GM06990 (cell line): ENCODE measurements at places on chromosomes 1 and 21.

- DNase-seq, result no peak
Observed at GRCh38 chr1:36166136-36166535, 10.2 kb downstream of the MAP7D1 start.

- peak; percentile 31 for DNase-seq
Observed at GRCh38 chr1:167805041-167805556, 83.3 kb downstream of the MPZL1 start.

DNA sequence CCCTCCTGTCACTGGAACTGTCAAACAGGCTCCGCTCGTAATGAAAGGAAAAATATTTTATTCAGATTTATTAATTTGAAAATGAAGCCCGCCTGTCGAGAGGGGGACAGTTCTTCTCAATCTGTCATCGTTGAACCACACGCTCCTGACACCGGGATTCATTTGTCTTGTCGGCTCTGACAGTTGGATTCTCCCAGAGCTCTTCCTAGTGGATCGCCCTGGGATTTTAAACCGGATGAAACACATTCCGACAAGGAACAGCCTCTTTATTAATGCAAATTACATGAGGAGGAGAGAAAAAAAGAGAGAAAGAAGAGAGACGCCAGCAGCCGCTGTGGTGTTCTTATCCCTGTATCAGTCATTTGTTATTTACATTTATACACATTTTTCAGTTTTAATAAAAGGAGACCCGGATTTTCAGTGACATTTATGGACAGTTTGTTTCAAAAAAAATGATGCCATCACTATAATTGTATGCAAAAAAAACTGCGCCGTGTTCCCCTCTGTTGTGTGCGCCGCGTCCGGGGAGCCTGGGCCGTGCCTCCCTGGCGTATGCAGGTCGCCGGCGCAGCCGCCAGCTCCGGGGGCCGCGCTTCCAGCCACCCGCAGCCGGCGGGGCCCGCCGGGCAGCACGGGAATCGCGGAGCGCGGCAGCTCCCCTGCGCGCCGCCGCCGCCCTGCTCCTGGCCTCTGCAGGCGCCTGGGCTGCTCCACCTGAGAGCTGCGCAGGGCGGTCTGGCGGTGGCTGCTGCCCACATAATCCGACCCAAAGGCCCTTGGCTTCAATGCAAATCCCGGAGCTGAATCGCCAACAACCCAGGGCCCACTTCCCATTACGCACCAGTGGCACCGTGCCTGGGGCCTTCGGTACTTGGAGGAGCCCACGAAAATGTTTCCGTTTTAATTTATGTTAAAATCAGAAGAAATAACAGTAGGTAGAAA is 237.9 kb upstream of the PBX1 start:
- DNase-seq, result no peak

DNA sequence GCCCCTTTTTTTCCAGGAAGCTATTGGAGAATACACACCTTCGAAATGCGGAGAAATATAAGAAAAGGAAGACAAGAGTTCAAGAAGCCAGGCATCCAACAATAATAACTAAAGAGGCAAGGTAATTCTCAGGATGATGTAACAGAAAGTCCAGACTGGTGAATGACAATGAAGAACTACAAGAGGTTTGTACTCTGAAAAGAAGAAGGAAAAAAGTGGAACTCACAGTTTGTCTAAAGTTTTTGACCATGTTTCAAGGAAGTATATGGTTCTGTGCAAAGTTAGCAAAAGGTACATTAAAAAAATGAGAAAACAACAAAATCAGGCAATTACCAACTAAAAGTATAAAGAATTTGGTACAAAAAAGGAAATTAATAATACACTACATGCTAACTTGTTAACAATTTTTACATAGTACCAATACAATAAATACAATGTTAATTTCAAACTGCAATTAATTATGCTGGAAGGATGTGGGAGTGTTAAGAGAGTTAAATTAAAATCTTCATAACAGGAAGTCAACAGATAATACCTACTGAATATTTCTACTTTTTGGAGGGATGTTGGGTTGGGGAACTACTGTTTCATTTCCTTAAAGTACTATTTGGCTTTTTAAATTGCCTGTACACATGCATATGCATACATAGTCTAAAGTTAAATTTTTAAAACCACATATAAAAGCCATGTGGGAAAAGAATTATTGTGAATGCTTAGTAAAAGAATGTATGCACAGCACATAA is 12.9 kb upstream of the CD55 start:
- no peak for DNase-seq

GRCh38 chr1:180186831-180187230 is 32.2 kb downstream of the QSOX1 start:
- no peak for DNase-seq

- DNase-seq, result no peak
Observed at GRCh38 chr1:205407970-205408369, 13.9 kb downstream of the LEMD1 start.

DNA sequence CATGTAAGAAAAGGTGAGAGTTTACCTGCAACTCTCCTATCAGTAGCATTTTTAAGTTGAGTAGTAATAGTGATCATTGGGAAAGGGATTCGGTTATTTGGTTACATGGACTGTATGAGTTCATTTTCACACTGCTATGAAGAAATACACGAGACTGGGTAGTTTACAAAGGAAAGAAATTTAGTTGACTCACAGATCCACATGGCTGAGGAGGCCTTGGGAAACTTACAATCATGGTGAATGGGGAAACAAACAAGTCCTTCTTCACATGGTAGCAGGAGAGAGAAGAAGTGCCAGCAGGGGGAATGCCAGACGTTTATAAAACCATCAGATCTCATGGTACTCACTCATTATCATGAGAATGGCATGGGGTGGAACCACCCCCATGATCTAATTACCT is 59.3 kb upstream of the FBXO28 start:
- DNase-seq, result no peak

GRCh38 chr1:47727051-47727696 is 270.0 kb downstream of the TRABD2B start:
- DNase-seq, result no peak

DNA sequence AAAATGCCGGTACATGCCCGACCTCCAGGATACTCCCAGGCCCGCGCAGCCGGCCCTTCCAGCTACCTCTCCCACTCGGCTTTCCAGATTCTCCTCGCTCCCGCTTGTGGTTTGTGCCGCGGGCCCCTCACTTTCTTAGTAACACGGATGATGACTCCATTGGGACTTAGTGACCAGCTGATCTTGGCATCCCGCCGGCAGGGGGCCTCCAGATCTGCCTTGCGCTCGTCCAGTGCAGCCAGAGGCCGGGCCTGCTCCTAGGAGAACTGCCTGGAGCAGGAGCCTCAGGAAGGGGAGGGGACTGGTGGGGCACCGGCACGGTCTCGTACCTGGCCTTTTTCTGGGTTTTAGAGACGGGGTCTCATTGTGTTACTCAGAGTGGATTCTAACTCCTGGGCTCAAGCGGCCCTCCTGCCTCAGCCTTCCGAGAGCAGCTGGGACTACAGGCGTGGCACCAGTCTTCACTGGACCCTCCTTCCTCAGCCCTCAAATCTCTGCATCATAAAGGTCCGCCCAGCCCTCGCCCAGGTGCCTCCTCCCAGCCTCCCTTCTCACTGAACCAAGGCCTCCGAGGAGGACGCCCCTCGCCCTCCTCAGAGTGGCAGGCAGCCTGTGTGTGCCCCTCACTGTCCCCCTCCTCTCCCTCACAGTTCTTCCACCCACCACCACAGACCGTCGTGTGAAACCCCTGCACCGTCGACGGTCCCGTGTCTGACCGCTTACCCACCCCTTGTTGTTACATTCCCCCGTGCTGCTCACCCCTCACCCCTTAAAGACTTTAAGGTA is 78.6 kb downstream of the SLC25A24 start:
- no peak for DNase-seq

DNA sequence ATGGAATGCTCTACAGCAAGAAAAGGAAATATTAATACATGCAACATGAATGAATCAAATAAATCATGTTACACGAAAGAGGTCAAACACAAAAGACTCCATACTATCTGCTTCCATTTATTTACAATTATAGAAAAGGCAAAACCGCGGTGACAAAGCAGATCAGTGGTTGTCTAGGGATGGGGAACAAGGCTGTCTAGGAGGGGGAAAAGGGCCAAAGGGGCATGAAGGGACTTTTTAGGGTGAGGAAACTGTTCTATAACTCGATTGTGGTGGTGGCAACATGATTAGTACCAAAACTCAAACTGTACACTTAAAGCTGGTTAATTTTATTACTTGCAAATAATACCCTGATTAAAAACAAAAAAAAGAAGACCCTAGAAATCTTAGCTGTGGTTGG is 20.6 kb downstream of the CAPZB start:
- no peak for DNase-seq

DNA sequence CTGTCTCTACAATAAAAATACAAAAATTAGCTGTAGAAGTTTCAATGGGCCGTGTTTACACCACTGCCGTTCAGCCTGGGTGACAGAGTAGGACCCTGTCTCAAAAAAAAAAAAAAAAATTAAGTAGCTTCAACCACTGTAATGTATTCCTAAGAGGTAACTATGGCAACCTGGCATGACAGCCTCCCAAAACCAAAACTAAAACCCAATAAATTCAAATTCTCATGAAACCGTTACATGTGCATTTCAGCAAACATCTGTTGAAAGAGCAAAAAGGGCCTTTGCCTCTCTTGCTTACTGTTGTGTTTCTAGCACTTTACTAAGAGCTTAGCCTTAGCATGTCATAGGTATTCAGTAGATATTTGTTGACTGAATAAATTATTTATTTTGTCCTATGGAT is 33.5 kb downstream of the ODR4 start:
- DNase-seq, result no peak

- DNase-seq, result no peak
Observed at GRCh38 chr1:238624776-238625175, 734.1 kb upstream of the ZP4 start.

DNA sequence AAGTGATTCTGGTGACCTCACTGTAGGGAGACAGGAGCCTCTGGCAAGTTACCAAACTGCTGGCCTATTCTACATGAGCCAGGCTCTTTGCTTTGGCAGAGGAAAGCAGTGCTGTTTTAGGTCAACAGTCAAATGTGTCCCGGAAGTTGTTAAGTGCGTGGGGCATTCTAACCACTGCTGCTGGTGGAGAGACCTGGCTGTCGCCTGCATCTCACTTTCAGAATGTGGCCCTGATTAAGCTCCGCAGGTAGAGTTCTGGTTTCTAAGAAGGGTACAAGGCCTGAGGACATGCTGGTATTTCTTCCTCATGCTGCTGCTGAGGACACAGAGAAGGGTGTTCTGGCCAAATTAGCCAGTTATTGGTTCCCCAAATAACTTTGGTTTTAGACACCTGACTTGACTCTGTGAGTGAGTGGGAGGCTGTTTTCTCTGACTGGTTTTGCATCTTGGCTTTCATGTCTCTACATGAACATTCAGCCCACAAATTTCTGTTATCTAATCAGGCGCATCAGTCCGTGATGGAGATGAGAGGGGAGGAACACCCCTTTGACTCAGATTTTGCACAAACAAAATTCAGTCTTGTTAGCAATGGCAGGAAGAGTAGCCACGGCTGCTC is 120.8 kb downstream of the LMO4 start:
- peak; percentile 76 for DNase-seq

- no peak for DNase-seq
Observed at GRCh38 chr1:221078260-221078965, 199.2 kb downstream of the HLX start.

- no peak for DNase-seq
Observed at GRCh38 chr1:93820554-93821422, 58.2 kb downstream of the DNTTIP2 start.

DNA sequence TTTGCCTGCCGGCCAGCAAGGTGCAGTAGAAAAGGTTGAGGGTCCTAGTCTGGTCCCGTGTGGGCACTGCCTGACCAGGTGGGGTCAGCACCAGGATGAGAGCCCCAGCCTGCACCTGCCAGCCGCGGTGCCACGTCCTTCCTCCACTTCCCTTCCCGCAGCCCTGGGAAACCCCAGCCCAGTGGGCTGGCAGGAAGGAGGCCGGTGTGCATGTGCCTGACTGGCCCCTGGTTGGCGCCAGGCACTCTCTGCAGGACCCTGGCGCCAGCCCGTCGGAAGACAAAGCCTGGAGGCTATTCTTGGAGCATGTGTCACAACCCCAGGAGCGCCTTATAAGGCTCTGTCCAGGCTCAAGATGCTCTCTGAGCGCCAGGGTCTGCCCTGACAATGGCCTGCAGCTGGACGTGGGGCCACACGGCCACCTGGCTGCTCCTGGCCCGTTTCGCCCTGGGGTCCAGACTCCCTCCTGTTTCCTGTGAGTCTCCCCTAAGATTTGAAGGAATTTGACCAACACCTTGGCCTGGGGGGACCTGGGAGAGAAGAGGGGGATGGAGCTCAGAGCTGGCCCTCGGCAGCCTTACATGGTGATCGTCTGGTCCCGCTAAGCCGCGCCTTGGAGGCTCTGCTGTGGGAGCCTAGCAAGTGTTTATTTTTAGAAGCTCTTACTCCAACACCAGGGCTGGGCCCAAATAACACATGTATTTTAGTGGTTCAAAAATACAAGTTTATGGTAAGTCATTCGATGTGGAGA is 31.9 kb upstream of the POFUT2 start:
- DNase-seq, result no peak

DNA sequence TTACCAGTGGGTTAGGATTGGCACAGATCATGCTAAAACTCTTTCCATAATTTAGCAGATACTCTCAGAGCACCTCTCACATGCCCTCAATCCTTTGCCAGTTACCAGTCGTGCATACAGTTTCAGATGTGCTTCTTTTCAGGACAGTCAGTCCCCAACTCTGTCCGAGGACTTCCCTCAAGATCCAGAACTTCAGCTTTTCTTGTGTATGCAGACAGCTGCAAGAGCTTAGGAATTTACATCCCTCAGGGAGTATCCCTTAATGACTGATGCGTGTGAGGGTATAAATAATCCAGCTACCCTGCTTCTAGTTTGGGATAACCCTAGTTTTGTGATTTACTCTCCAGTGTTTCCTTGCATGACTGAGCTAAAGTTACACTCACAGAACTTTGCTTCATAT is 393.0 kb upstream of the PLXNA2 start:
- DNase-seq, result no peak

- no peak for DNase-seq
Observed at GRCh38 chr1:186802388-186802787, 26.4 kb upstream of the PLA2G4A start.

DNA sequence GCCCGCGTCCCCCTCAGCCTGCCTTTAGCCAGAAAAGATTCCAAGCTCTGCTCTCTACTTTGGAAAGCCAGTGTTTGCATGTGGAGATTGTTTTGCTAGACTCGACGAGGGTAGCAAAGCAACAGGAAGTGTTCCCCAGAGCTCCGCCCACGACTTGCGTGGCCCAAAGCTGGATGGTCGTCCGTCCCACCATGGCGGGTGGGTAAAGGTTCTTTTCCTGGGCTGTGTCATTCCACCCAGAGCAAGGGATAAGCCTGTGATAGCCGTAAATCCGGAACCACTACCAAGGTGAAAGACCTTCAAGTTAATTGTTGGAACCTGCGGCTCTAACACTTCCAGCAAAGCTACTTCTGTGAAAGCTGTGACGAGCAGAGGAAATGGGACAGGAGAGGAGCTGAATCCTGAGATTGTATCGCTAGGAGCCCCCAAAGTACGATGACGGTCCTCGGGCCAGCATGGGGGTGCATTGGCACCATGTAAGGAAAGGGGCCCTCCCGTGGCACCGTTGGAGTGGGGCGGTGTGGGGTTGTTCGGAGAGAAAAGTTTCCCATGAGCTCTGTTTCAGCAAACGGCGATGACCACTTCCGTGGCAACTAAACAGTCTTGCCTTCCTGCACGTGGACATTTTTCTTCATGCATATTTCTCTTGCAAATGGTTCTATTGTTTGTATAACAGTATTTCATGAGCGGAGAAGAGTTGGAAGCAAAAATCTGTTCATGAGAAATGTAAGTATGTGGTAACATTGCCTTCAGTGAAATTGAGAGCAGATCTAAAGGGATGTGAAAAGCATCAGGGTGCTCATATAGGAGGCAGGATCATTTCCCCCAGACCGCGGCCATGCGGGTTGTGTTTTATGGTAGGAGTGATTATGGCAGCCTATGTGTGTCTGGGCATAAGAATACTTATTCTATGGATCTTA is 8.4 kb downstream of the MX2 start:
- peak; percentile 41 for DNase-seq

- DNase-seq, result no peak
Observed at GRCh38 chr1:82065916-82066315, 265.2 kb downstream of the ADGRL2 start.
